GM19239 (cell line): ENCODE measurements at places on chromosomes 2 and 18.
A peak's percentile ranks its signal among the peaks of the same experiment; 100 is the strongest.

- DNase-seq = no peak
Measured at GRCh38 chr18:46711444-46711863, 45.4 kb downstream of the ST8SIA5 start.

- DNase-seq = no peak
Measured at GRCh38 chr2:120565929-120566328, 169.7 kb upstream of the GLI2 start.

DNA sequence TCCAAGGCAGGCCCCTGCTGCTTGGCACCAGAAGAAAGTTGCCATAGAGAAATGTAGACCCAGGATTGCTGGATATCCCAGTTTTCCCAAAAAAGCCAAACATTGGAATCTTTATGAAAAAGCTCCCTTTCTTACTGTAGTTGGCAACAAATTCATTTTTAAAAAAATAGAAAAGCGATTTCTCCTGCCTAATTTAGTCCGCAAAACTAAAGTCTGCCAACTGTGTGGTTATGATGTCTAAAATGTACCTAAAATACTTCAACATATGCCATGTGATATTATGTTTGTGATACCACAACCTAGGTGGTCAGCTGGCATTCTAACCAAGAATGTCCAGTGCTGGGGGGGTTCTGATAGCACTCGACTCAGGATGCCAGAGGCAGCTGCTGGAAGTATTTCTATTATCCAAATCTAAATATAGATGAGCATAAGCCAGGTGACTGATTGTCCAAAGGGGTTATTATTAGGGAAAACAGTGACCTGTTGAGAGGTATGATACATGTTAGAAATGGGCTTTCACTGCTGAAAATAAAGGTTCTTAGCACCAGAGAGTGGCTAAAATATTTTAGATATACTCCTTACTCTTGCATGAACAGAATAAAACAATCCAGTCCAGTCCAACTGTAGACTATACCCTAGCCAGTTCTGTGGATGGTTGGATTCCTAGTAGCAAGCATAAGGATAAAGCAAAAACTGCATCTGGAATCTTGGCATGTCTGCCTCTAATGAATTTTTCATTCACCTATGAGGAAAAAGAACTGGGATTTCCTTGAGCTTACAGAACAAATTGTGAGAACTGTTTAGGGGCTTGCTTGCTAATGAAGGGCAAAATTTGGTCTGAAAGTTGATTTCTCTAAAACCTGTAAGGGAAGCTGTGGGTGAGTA is 101.7 kb downstream of the STK39 start:
- DNase-seq = no peak

- DNase-seq = no peak
Measured at GRCh38 chr2:29811378-29811777, 110.0 kb downstream of the ALK start.

DNA sequence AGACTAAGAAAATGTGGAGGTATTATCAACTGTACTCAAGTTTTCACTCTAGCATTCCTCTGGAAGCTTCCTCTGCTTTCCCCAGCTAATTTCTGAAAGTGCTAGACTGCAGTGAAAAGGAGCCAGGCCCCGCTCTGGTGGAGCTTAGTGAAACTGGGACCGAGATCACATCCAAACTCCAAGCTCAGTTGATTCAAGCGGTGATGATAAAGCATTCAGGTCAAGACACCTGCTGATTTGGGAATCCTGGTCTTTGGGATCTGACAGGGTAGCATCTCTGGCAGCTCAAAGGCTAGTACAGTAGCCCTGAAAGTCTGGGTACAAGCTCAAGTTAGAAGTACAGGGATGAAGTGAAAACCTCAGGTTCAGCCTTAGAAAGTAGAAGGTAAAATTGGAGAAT is 120.2 kb upstream of the CRIM1 start:
- DNase-seq = no peak

GRCh38 chr2:234348081-234348480 is 148.8 kb downstream of the ARL4C start:
- no peak for DNase-seq

GRCh38 chr18:23578067-23578701 is 8.1 kb downstream of the NPC1 start:
- no peak for DNase-seq

DNA sequence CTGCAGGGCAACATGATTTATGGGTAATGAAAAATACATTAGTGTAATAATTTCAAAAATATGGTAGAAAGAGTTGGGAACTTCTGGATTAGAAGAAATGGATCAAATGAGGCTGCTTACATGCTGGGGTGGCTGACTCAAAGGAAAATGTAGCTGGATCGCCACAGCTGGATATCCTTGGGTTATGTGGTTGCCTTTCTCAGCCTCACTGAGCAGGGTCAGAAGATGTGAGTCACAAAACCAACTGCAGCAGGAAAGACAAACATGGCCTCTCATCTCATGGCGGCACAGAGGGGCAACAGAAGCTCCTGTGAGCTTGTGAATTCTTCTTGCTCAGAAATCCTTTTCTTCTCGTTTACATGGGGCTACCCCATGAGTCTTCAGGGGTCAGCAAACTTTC is 317.1 kb upstream of the SPRED2 start:
- no peak for DNase-seq

- no peak for DNase-seq
Measured at GRCh38 chr2:158544998-158545397, 88.2 kb downstream of the PKP4 start.

GRCh38 chr18:45566025-45566740 is 49.1 kb upstream of the SLC14A2 start:
- no peak for DNase-seq

DNA sequence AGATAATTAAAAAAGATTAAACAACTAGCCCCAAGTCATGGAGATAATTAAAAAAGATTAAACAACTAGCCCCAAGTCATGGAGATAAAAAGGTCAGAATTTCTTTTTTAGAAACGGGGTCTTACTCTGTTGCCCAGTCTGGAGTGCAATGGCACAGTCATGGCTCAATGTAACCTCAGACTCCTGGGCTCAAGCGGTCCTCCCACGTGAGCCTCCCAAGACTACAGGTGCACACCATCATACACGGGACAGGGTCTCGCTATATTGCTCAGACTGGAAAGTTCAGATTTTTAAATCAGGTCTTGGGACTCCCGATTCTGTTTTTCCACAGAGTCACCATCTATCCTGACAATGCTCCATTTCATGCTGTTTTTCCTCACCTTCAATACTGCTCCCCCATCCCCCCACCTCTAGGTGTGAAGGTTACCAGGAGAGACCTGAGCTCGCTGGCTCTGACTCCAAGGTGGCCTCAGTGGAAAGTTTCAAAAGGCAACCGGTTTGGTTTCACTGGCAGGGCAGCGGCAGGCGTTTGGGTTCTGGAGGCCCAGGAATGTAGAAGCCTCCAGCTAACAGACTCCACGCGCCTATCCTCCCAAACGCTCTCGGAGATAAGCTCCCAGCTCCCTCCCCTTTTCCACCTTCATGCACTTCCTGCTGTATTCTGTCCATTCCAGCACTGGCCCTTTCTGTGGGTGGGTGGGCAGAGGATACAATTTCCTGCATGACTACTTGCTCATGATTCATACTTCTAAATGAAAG is 2.9 kb upstream of the SEMA4C start:
- DNase-seq = no peak

DNA sequence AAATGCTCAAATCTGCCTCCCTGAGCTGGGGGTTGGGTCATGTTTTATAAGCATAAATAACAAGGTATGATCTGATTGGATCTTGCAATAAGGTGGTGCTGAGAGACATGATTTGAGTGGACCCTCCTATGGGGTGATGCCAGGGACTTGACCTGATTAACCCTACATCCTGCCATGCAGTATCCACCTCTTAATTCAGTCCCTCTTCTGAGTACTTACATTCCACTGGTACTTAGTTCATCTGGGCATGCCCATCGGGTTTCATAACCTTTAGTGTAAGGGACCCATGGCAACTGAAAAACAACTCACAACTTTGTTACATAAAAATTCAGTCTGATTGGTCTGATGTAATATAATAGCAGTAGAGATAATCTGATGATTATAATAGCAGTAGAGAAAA is 397.9 kb upstream of the HNMT start:
- DNase-seq = no peak

GRCh38 chr2:192005211-192005610 is 158.3 kb upstream of the CAVIN2 start:
- DNase-seq = no peak

GRCh38 chr2:10346929-10347561 is 44.3 kb downstream of the HPCAL1 start:
- no peak for DNase-seq

DNA sequence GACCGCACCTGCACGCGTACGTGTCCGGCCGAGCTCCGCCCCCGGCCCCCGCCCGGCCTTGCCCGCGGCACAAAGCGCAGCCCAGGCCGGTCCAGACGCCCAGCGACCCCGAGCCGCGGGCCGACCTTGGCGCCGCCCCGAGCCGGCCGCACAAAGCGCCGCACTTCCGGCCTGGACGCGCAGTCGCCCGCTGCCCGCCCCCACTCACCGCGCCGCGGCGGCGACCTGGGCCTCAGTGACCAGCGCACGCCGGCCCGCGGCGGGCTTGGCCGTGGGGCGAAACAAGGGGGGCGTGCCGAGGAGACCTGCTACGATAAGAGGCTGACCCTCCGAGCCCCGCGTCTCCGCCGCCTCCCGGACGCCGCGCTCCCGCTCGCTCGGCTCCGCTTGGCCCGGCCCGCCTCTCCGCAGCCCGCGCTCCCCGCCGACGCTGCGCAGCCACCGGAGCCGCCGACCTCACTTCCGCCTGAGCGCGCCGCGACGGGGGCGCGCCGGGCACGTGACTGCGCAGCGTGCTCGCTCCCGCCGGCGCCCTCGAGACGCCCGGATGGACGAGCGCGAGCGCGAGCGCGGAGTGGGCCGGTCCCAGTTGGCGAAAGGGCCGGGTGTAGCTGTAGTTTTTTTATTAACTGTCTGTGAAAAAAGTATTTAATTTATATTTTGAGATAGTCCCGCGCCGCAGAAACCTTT is at the start of gene FAM168B:
FAM168B (minus strand) TSS at position 455 of the 690 bp plus-strand sequence. CDS start 10,814 bp downstream, outside the sequence.
- peak; percentile 87 for DNase-seq

- DNase-seq = no peak
Measured at GRCh38 chr2:9332136-9332852, 91.0 kb downstream of the ITGB1BP1 start.

DNA sequence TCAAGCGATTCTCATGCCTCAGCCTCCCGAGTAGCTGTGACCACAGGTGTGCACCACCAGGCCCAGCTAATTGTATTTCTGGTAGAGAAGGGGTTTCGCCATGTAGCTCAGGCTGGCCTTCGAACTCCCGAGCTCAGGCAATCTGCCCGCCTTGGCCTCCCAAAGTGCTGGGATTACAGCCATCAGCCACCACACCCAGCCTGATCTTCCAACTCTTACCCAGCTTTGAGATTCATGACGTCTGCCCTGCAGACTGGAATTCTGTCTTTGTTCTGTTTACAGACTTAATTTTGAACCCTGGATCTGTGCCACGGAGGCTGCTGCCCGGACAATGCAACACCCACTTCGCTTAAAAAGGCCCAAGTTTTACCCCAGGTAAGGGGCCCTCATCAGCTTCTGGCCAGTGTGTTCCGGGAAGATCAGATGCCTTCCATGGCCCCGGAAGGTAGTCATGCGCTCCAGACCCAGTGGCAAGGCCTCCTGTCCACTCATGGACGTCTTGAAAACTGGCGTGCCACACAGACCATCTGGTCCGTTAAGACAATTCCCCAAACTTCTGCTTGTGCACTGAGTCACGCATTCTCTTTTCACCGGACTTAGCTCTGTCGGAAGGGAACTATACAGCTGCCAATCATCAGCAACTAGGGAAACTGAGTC is 5.5 kb downstream of the PXDN start:
- DNase-seq = no peak

- DNase-seq = no peak
Measured at GRCh38 chr2:106963156-106963555, 77.2 kb upstream of the ST6GAL2 start.
